ENCODE measurements at places on chromosomes 3 and 15.

GRCh38 chr3:33092496-33093254, 4.3 kb downstream of the GLB1 start:
- no peak for DNase-seq

DNA sequence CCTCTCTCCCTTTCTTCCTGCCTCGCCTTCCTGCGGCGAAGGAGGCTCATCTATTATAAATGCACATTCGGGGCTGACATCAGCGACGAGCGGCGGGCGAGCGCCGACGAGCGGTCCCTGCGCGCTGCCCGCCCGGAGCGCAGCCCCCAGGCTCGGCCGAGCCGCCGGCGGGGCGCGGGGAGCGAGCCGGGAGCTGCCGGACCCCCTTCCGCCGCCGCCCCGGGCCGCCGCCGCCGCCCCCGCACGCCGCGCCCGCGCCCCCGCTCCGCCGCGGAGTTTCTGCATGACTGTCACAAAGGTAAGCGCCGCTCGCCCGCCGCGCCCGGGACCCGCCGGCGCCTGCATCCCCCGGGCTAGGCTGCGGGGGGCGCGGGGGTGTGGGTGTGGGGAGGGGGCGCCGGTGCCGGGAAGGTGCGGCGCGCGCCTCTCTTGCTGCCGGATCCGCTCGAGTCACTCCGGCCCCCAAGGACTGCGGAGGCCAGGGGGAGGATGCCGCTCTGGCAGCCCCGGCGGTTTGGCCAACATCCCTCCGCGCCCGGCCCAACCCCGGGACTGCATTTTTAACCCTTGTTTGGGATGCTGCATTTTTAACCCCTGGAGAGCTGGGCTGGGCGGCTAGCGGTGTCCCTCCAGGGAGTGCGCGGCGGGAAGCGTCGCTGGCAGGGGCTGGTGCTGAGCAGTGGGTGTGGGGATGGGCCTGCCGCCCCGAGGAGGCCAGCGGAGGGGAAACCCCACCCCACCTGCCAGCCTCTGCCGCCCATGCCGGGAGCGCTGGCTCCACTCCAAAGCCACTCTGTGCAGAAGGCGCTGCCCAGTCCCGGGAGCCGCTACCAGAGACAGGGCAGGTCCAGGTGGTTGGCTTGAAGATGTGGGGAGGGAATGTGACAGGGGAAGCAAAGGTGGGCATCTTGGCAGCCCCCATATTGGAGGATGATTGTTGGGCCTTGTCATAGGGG, at the start of gene CORO2B:
Gene CORO2B, plus strand, starts transcription at position 14 of the 956 bp plus-strand sequence. Its CDS starts 270 bp downstream, at position 284.
- DNase-seq, result no peak

GRCh38 chr3:64220161-64220914, 4.9 kb downstream of the PRICKLE2 start:
- no peak for DNase-seq

DNA sequence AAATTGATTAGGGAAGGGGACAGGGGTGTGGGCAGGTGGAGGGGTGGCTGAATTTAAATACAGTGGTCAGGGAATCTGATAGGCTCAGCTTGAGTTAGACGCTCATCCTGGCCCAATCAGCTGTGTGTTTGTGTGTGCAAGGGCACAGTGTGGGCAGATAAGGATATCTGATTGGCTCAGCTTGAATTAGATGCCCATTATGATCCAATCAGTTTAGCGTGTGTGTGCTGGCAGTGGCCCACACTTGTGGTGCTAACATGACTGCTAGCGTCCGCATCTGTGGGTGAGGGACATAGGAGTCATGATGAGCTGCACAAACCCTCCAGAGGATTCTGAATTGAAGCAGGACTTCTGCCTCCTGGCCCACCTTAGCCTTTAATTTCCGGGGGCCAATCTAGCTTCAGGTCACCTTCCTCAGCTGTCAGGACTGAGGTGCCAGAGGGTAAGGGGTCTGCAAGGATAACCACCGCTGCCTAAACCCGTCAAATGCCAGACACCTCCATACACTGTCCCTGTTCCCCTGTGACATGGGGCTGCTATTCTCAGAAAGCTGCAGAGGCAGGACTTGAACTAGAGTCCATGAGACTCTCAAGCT, 97.3 kb downstream of the CORO2B start:
- DNase-seq, result no peak

- no peak for DNase-seq
These were observed 245.7 kb upstream of the THRB start for GRCh38 chr3:24740326-24740725.

DNA sequence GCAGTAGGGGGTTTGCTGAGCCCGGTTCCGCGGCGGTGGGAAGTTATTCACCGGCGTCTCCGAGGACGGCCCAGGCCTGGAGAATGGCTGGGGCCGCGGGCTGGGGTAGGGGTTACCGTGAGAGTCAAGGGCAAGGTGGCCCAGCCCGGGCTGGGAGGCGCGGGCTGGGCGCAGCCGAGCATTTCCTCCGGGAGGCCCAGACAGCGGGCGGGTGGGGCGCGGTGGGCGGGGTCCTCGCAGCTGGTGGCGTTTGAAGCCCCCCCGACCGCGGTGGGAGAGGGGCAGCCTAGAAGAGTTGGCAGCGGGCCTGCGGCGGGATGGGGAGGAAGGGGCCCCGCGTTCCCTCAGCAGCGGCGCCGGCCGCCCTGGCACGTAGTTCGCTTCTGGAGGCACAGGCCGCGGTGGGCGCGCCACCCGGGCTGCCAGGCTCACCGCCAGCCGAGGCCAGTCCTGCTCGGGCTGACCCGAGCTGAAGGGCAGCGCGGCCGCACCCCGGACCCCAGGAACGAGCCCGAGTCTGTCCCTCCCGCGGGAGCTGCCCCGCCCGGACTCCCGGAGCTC, 960 bp upstream of the KLF13 start:
- DNase-seq, result no peak

DNA sequence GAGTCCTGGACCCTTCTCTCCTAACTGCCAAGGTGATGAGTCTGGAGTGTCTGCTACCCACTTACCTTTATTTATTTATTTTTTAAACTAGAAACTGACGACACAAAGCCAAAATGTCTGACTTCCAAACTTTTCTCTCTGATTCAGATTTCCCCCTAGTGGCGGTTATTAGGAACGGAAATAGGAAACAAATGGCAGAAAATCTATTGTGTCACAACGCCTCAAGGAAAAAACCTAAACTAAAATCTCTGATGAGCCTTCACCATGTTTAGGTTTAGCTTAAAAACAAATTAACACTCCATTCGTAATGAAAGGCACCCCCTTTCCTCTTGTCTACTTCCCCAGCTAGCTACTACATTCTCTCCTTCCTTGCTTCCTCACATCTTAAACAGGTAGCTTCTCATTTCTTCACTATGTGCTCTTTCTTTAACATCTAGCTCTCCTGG, 94.0 kb upstream of the MEX3B start:
- DNase-seq, result no peak

DNA sequence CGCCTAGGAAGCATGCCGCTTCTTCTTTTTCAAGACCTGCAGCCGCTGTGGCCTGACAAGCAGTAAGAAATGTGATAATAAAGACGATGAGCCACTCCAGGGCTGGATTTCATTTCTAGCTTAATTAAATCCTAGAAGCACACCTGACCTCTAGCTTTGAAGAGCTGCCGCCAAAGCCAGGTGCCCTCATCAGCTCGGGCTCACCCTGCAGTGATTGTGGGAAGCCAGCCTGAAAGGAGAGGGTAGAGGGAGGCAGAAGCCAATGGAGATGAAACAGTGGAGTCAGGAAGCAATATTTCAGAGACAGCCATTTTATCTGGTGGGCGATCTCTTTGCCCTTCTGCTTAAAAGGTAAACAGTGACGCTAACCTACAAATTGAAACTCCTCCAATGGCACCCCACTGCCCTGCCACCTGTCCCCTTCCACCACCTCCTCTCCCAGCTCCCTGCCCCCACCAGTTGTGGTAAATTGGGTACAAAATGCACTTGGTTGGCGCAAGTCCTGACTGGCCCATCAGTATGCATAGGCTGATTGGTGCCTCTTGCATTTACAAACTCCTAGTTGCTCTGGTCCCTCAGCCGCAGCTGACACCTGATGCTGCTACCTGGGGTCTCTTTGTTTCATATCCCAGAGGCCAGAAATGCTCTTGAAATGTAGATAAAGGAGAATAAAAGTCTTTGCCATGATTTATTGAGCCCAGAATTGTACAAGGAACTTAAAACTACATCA, 385.3 kb downstream of the PDCD6IP start:
- peak; percentile 93 for DNase-seq

DNA sequence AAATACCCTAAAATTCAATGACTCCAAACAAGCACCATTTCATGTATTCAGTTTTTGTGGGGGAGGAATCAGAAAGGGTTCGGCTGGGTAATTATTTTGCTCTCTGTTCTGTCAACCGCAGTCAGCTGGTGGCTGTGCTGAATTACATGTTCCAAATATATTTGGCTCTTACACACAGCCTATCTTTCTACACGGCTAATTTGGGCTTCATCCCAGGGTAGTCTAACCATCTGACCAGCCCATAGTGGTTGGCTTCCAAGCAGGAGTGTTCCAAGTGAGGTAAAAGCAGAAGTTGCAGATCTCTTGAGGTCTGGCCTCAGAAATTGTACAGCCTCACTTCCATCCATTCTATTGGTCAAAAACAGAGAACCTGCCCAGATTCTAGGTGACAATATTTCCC, 760.8 kb upstream of the SEMA6D start:
- DNase-seq, result peak; percentile 5

- no peak for DNase-seq
These were observed 50.5 kb upstream of the MINAR1 start for GRCh38 chr15:79381593-79381992.

- no peak for DNase-seq
These were observed 106.4 kb upstream of the RPL32 start for GRCh38 chr3:12947504-12948369.

DNA sequence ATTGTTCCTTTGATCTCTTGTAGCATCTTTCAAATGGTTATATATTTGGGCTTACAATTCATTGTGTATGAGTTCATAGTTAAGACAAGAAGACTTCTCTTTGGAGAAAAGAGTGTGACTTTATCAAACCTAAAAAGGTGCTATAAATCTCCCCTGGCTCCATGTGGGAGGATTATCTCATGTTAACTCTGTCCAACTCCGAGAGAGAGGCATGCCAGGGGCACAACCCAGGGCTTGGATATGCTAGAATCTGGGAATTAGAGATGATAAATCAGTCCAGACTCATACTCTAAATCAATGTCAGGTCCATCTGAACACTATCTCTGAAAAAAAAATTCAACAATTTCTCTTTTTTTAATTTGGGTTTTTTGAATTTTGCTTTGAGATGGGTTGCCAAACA, 462.8 kb downstream of the TUSC7 start:
- DNase-seq, result no peak

DNA sequence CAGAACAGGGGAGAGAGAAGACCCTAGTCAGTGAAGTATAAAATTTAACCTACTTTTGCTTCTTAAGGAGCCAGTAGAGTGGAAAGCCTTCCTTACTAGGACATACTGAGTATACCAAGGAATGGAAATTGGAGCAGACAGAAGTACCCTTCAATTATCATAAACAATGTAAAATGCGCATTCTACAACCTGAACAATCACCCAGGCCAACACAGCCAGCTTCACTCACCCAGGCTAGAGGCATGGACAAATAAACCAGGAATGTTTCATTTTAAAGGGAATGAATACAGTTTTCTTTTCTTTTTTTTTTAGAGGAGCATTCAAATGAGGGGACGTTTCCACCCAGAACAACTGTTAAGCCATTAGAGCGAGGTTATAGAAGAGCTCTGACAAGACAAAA, 41.9 kb upstream of the PLXND1 start:
- DNase-seq, result no peak

DNA sequence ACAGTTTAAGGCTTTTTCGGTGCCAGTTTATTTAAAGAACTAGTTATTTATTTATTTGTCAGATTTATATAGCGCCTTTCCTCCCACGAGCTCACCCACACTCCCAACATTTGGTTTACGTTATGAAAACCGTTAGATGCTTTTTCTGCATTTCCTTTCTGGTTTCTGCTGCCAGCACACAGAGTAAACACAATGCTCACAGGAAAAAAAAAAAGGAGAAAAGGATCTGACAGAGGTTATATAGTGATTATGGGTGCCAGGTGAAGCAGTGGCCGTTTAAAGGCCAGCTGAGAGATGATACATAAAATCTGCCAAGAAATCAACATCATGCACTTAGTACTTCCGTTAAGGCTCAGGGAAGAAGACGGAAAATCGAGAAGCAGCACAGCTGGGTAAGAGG, 37.9 kb downstream of the ETV5 start:
- DNase-seq, result no peak
